CD8-positive, alpha-beta memory T cell (primary cell): ENCODE measurements at places on chromosomes 6 and 20.
A peak's percentile ranks its signal among the peaks of the same experiment; 100 is the strongest.

DNA sequence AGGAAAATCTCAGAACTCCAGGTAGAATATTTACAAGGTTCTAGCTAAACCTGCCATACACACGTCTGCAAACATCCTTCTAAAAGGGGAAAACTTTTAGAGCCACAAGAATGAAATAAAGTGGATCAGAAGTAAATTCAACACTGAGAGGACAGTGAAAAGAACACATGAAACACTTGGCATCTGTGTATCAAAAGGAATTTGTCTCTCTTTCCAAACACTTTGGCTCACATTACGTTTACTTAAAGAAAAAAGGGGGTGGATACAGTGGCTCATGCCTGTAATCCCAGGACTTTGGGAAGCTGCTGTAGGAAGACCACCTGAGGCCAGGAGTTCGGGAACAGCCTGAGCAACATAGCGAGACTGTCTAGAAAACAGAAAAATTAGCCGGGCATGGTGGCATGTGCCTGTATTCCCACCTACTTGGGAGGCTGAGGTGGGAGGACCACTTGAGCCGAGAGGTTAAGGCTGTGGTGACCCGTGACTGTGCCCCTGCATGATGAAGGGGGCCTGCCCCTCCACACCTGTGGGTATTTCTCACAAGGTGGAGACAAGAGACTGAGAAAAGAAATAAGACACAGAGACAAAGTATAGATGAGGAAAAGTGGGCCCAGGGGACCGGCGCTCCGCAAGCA, 35.4 kb downstream of the NINL start:
- no peak for DNase-seq

GRCh38 chr6:159577564-159577963, 115.5 kb downstream of the SOD2 start:
- DNase-seq: no peak

DNA sequence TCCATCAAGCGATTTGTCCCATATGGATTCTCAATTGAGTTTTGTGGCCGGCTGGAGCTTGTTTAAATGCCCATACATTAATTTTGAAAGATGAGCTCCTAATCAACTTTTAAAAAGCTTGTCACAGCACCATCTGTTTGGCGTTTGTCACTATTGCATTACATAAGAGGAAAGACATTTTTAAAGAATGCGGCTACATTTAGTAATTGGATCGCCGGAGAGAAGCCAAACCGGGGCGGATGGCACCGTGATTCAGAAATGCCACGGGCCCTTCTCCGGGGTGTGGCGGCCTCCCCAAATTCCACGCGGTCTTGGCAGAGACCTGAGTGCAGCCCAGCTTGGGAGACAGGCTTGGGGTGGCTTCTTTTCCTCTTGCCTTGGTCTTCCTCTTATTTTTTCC, 67.7 kb upstream of the ZNFX1 start:
- no peak for DNase-seq

DNA sequence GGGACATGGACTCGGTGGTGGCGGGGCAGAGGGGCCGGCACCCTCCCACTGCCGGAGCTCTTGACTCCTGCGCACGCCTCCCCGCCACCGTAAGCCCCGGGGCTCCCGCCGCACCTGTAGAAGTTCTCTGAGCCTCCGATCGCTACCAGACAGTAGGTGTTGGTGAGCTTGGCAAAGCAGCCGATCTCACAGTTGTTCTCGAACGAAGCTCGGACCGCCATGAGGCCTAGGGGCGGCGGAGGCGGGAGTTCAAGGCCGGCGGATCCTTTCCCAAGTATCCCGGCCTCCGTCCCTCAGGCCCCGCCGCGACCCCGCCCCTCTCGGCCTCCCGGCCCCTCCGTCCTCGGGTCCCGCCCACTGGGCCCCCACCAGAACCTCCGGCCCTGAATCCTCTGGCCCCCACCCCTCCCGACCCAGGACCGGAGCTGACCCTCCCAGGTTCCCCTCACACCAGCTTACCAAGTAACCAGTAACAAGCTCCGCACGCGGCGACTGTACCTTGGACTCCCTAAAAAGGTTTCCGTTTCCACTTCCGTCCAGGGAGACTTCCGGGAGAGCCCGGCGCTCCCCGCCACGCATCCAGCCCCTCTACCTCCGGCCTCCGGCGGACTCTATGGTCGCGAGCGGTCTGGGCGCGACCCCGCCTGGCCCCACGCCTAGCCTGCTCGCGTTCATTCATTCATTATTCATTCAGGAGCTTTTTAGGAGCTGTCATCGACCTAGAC, at the start of gene EIF6:
Gene EIF6, minus strand, starts transcription at position 506 of the 725 bp plus-strand sequence. Its CDS starts 285 bp downstream, at position 221.
- DNase-seq: peak; percentile 61

GRCh38 chr20:53679597-53680309, 86.1 kb upstream of the ZNF217 start:
- DNase-seq: no peak

DNA sequence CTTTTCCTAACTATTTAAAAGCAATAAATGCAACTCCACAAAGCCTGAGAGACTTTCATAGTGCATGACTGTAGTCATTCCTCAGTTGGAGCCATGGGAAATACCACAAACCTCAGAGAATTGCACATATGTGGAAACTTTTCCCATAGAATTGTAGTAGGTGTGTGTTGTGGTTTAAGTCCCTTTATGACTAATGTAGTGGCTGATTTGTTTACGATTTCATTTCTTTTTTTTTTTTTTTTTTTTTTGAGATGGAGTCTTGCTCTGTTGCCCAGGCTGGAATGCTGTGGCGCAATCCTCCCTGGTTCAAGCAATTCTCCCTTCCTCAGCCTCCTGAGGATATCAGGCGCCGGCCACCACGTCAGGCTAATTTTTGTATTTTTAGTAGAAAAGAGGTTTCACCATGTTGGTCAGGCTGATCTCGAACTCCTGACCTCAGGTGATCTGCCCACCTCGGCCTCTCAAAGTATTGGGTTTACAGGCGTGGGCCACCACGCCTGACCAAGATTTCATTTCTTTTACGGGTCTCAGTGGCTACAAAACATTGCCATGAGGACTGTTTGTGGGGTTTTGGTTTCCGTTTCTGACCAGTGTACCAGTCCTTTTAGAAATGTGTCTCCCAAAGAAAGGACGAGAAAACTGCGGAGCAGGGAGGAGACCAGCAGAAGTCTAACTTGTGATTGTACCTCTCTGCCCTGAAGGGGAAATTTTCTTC, 212.1 kb upstream of the MARCKS start:
- no peak for DNase-seq

DNA sequence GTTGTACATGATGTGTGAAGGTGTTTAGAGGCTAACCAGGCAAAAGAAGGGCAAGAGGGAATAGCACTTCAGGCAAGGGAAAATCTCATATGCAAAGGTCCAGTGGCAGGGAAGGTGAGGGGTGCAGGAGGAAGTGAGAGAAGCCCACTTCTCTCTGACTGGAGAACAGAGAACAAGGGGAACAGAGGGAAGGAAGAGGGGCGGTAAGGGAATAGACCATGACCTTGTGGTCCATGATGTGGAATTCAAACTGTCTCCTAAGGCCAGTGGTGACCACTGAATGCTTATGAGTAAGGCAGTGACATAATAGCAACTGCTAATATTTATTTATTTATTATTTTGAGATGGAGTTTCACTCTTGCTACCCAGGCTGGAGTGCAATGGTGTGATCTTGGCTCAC, 20.6 kb upstream of the SLC9A8 start:
- no peak for DNase-seq

DNA sequence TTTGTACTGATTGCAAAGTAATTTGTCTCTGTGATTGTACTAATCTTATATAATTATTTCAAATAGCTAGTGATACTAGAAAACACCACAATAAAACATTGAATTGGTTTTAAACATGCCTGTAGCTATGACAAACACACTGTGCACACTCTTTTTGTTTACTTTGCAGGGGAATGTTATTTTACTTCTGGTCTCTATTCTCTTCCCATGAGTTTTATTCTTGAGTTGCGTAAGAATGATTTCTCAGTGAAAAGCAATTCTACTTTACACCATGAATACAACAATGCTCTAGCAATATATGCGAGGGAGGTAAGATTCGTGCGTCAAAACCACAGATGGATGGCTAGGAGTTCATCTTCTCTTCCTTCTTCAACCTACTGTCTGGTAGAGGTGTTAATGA, 68.4 kb upstream of the PHACTR1 start:
- no peak for DNase-seq

DNA sequence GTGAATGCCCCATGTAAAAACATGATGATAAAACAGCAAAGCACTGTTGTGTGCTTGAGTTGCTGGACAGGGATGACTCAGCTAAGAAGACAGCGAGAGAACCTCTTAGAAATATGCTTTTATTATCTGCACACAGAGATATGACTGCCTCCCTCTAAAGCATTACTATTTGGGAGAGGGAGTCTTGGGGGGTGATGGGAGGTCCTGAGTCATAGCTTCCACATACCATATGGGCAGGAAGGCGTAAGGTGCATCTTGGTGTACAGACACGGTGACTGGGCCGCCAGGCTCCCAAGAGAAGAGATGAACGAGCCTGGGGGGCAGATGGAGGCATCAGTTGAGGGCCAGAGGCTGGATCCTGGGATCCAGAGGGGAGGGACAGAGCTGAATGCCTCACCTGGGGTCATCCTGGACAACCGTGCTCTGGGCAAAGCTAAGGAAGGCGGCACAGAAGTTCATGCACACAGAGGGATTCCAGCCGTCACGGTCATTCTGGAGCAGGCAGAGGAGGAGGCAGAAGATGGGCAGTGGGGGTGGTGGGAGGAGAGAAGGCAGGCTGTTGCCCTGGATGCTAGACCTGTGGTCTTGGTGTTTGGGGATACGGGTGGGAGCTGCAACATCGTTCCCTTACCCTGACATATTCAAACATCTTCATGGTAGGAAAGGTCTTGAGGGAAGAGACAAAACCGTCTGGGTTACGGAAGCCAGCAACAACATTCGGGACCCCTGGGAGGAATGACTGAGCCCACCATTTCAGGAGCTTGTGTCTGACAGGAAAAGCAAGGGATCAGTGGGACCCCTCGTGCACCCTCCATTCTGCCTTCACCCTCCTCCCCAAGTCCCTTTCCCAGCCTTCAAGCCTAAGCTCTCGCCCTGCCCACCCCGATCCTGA, 2.0 kb downstream of the DXO start:
- DNase-seq: no peak
